WTC11 (cell line): ENCODE measurements at places on chromosomes 12 and 14. TPM values are rescaled to one million over a fixed set of nuclear protein-coding genes. Genes with fewer than 3 reads are reported as not detected.
A peak's percentile ranks its signal among the peaks of the same experiment; 100 is the strongest.

Gene SPX
- total RNA-seq, result 0.46 to 1.2 TPM (median 0.76 TPM) in 3 replicates

Gene KCNMB4
- total RNA-seq, result 21.5 to 23.3 TPM (median 21.5 TPM) in 3 replicates

- no peak overlapping the region for H3K27ac ChIP-seq
- no peak overlapping the region for H3K4me3 ChIP-seq
- peaks cover 14% of the 10 kb centered on the region for H3K27me3 ChIP-seq
- H3K4me1 ChIP-seq, result peaks cover 15% of the 10 kb centered on the region
- DNase-seq, result no peak
These were observed 20.5 kb upstream of the SRRM4 start for GRCh38 chr12:118960865-118961264.

GRCh38 chr14:58298477-58299400 is at the start of gene ARID4A:
Gene ARID4A, plus strand, starts transcription at chr14:58298555. Its CDS starts 1,300 bp downstream, at chr14:58299855.
- no peaks in the 10 kb centered on the region for H3K27me3 ChIP-seq
- peak within 1 kb of the TSS; percentile 68; the same call in 1 of the 2 replicates for H3K27ac ChIP-seq
- peak within 1 kb of the TSS; percentile 99 for H3K4me3 ChIP-seq

Gene CNPY2
- total RNA-seq, result 171 to 193 TPM (median 192 TPM) in 3 replicates

DNA sequence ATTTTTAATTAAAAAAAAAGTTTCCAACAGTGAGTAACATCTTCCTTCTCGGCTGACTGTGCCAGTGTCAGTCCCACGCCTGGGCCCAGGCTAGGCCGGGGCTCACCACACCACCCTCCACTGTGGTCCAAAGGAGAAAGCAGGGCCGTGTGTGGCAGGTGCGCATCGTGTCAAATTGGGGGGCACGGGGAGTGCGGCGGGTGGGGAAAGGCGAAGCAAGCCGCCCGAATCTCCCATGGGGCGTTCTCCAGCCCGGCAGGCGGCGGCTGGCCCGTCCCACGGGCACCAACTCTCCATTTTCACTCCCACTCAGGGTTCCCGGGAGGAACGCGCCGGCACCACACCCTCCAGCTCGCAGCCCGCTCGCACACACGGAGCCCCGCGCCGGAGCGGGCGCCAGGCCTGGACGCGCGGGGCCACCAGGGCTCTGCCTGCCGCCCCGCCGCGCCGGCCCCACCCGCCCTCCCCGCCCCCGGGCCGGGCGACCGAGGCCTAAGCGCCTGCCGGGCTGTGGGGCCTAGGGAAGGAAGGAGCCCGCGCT is 604 bp downstream of the EEA1 start:
- H3K36me3 ChIP-seq, result no peaks in the 10 kb centered on the region
- DNase-seq, result peak; percentile 16
- no peak overlapping the region for H3K27ac ChIP-seq
- no peaks in the 10 kb centered on the region for H3K27me3 ChIP-seq
- peaks cover 49% of the 10 kb centered on the region for H3K4me1 ChIP-seq
- H3K4me3 ChIP-seq, result peak overlapping the region; percentile 79

DNA sequence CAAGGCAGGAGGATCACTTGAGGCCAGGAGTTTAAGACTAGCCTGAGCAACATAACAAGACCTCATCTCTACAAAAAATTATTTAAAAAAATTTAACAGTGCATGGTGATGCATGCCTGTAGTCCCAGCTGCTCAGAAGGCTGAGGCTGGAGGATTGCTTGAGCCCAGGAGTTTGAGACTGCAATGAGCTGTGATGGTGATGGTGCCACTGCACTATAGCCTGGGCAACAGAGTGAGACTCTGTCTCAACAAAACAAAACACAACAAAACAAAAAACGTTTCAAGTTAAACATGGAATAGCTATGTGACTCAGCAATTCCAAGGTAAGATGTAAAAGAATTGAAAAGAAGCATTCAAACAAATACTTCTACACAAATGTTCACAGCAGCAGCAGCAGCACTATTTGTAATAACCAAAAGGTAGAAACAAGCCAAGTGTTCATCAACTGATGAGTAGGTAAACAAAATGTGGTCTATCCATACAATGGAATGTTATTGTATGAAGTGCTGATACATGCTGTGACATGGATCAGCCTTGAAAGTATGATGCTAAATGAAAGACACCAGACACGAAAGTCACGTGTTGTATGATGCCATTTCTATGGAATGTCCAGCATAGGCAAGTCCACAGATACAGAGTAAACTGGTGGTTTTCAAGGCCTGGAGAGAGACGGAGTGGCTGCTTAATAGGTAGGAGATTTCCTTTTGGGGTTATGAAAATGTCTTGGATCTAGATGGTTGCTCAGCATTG is 31.4 kb downstream of the CFAP251 start:
- no peak overlapping the region for H3K27ac ChIP-seq
- 0 out of 2 replicates have a peak, but pooled peaks cover 3% of the 10 kb centered on the region for H3K36me3 ChIP-seq
- no peaks in the 10 kb centered on the region for H3K27me3 ChIP-seq

- no peak for DNase-seq
- H3K4me3 ChIP-seq, result no peak overlapping the region
- H3K36me3 ChIP-seq, result no peaks in the 10 kb centered on the region
- no peaks in the 10 kb centered on the region for H3K27me3 ChIP-seq
- peaks cover 4% of the 10 kb centered on the region for H3K4me1 ChIP-seq
These were observed 241.0 kb downstream of the TMEM117 start for GRCh38 chr12:44076871-44077270.

- H3K4me1 ChIP-seq, result peaks cover 31% of the 10 kb centered on the region
- no peaks in the 10 kb centered on the region; the same call in 1 of the 2 replicates for H3K27me3 ChIP-seq
- H3K4me3 ChIP-seq, result no peak overlapping the region
- no peaks in the 10 kb centered on the region for H3K36me3 ChIP-seq
These were observed 22.9 kb upstream of the LTBP2 start for GRCh38 chr14:74634964-74635363.

Gene HELB
- total RNA-seq, result 9.7 to 12.5 TPM (median 10.2 TPM) in 3 replicates

DNA sequence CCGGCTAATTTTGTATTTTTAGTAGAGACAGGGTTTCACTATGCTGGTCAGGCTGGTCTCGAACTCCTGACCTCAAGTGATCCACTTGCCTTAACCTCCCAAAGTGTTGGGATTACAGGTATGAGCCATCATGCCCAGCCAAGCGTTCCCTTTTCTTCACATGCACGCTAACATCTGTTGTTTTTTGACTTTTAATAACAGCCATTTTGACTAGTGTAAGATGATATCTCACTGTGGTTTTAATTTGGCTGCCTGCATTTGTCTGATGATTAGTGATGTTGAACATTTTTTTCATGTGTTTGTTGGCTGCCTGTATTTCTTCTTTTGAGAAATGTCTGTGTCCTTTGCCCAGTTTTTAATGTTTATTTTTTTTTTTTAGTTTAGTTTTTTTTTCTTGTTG is 10.2 kb upstream of the YARS2 start:
- H3K27me3 ChIP-seq, result no peaks in the 10 kb centered on the region
- no peak overlapping the region for H3K27ac ChIP-seq
- no peaks in the 10 kb centered on the region for H3K36me3 ChIP-seq
- no peak overlapping the region for H3K4me3 ChIP-seq
- peaks cover 6% of the 10 kb centered on the region; the same call in 1 of the 2 replicates for H3K4me1 ChIP-seq

GRCh38 chr12:26798023-26798422 is 35.0 kb downstream of the ITPR2 start:
- no peak for DNase-seq
- no peaks in the 10 kb centered on the region for H3K27me3 ChIP-seq
- peaks cover 8% of the 10 kb centered on the region; the same call in 1 of the 2 replicates for H3K4me1 ChIP-seq
- H3K27ac ChIP-seq, result peak overlapping the region; percentile 10; the same call in 1 of the 2 replicates
- H3K4me3 ChIP-seq, result no peak overlapping the region

- peaks cover 31% of the 10 kb centered on the region for H3K4me1 ChIP-seq
- H3K27me3 ChIP-seq, result peaks cover 29% of the 10 kb centered on the region
- H3K36me3 ChIP-seq, result peaks cover 16% of the 10 kb centered on the region
- H3K27ac ChIP-seq, result no peak overlapping the region
These were observed 1.7 kb downstream of the JDP2 start for GRCh38 chr14:75429562-75429961.

DNA sequence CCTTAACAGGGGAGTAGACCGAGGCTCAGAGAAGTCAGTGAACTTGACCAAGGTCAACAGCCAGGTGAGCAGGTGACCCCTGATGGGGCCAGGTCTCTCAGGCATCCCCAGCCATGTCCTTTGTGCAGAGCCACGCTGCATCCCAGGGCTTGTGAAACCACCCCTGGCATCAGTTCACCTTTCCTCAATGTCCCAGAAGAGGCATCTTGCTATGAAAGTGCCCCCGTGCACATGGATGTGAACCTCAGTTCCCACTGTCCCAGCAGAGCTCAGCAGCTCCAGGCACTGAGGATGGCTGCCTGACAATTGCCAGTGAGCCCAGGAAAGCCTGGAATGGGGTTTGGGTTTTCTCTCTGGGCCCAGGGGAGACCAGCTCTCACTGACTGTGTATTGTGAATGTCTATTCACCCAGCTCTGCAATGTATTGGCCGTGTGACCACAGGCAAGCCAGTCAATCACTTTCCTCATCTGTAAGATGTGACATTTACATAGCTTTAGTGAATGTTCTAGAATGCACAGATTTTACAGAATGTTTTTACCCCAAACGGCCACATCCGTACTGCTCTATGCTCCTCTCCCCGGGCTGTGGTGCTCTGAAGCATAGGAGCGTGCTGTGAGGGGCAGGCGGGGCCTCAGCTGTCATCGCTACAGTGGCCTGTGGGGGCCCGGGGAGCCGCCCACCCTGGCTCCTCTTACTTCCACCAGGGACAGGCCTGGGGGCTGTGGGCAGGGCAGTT is 4.9 kb downstream of the CACNA2D4 start:
- H3K27me3 ChIP-seq, result peaks cover 2% of the 10 kb centered on the region; the same call in 1 of the 2 replicates
- no peak overlapping the region for H3K4me3 ChIP-seq
- no peak overlapping the region for H3K27ac ChIP-seq
- peaks cover 16% of the 10 kb centered on the region for H3K4me1 ChIP-seq
- H3K36me3 ChIP-seq, result no peaks in the 10 kb centered on the region
- DNase-seq, result no peak

DNA sequence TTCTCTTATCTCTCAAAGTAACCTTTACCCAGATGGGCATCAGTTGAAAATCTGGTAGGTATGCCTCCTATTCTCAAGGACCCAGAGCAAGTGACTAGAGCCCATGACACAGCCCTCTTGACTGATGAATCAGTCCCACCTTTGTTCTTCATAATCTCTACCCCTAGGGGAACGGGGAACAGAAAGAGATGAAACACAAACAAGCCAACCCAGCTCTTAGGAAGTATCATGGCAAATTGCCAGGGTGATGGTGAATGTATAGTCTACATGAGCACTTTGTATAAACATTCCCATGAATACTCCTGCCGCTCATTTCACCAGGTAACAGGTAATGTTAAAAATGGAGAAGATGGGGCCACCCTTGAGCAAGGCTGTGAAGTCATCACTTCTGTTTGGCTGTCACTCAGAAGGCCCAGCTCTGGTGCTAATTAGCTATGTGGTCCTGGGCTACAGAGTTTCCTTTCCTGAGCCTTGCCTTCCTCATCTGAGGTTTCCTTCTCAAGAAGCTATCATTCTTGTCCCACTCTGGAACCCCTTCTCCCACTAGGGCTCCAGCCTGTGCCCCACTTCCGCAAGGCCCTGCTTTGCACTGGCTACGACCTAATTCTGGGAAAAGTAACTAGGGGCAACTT is 161.7 kb downstream of the ANO2 start:
- H3K27ac ChIP-seq, result no peak overlapping the region
- H3K4me3 ChIP-seq, result no peak overlapping the region
- H3K36me3 ChIP-seq, result no peaks in the 10 kb centered on the region
- no peaks in the 10 kb centered on the region for H3K4me1 ChIP-seq

DNA sequence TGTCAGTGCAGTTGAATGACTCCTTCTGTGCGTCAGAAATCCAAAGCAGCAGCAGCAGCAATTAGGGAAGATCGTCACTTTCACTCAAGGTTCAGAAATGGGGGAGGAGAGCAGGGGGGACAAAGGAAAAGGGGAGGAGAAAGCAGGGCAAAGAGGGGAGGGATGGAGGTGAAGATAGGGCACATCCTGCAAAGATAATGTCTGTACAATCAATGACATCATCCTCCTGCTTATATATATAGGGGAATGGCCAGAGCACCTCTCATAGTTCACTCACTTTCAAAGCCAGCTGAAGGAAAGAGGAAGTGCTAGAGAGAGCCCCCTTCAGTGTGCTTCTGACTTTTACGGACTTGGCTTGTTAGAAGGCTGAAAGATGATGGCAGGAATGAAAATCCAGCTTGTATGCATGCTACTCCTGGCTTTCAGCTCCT is at the start of gene NTS:
Gene NTS, plus strand, starts transcription at position 265 of the 431 bp plus-strand sequence. Its CDS starts 109 bp downstream, at position 374.
- peak within 1 kb of the TSS; percentile 27; the same call in 1 of the 2 replicates for H3K27ac ChIP-seq
- DNase-seq, result no peak

DNA sequence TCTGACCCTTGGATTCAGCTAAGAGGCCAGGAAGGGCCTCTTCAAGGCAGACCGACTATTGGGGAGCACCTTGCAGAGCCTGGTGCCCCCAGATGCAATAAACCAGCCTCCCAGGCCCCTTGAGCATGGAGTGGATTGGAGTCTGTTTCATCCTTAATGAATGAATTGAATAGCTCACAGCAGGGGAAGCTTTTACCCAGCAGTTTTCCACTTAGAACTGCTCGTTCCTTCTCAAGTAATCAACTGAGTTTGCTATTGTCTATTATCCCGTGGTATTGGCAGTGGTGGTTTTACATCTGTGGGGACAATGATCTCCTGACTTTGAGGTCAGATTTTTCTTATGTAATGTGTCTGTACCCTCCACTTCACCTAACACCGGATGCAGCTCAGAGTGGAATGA is 197.6 kb downstream of the AACS start:
- no peak for DNase-seq
- H3K27ac ChIP-seq, result no peak overlapping the region
- peaks cover 24% of the 10 kb centered on the region for H3K36me3 ChIP-seq
- no peak overlapping the region for H3K4me3 ChIP-seq
- H3K27me3 ChIP-seq, result no peaks in the 10 kb centered on the region

Gene SIX6
- total RNA-seq, result 0.07 TPM in 1 of 3 replicates, not detected in the others

DNA sequence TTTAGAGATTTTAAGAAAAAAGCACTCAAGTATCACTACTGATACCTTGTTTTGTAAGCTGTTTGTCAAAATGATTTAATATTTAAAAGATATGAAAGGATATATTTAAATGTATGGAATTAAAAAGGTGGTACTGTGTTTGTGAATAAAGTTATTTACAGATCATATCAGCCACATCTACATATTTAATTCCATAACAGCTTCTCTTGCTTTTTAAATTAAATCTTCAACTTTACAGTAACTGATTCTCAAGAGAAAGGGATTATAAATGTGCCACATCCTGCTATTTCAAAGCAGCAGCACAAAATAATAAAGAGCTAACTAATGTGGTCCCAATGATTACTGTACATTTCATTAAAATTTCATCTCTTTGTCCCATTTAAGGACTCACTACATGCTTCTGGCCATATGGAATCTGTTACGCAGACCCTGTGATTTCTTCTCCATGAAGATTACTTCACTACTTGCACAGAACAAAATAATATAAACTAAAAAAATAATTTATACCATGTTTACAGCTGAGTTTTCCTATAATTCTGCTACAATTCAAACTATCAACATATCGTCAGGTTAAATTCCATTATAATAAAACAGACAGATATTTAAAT is 117.8 kb downstream of the MED13L start:
- peaks cover 49% of the 10 kb centered on the region for H3K4me1 ChIP-seq
- H3K4me3 ChIP-seq, result no peak overlapping the region
- H3K27me3 ChIP-seq, result no peaks in the 10 kb centered on the region
- no peak overlapping the region for H3K27ac ChIP-seq
- DNase-seq, result no peak

Gene CCDC38
- 0.07 TPM in 1 of 3 replicates, not detected in the others for total RNA-seq
